ENCODE measurements at places on chromosomes 16 and 17. TPM values are rescaled to one million over a fixed set of nuclear protein-coding genes. Genes with fewer than 3 reads are reported as not detected.

DNA sequence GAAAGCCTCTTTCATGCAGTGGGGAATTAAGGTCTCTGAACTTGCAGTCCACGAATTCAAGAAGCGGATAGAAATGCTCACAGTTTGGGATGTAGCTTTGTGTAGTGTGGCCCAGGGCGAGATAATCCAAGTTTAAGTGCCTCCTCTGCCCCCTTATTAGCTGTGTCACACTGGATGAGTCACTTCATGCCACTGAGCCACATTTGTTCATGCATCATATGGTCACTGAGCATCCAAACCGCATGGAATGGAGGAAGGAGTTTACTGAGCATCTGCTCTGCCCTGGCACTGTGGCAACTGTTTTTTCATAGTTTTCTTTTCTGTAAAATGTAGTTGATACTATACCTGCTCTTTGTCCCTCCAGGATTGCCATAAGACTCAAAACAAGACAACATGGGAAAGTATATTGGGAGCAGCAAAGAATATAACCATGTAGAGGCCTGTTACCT, 15.1 kb upstream of the DHX8 start:
- DNase-seq, result no peak

DNA sequence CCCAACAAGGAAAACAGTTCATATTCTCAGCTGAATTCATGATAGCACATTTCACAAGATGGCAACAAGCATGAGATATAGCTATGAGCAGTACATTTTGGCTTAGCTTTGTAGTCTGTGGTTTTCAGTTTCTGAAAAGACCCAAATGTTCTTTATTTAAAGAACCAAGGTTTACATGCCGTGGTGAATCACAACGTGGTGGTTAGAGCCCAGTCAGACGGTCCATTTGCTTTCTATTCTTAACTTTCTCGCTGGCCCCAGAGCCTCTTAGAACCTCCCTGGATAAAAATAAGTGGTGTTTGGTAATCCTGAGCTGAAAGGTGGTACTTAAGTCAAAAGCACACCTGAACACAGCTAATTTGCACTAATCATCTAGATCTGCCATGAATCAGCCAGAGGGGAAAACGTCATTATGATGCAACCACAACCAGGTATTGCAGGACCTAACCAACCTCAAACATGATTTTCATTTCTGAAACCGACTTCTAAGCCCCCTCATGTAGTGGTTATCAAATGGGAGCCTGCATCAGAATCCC, 18.6 kb upstream of the HAPSTR1 start:
- no peak for DNase-seq

DNA sequence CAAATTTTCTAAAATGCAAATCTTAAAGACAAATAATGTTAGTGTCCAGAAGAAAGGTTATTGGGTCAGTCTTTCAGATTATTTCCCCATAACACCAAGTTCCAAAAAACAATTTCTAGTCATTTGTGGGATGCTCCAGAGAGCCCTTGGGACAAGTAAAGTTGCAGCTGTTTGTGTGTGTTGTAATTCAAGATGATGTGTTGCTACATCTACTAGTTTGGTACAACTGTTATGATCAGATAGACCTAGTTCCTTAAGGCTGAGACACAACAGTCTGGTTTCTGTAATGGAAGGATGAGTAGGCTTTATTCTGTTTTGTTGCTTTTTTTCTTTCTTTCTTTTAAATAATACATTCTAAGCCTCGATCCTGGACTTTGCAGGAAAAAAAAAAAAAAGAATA, 41.9 kb downstream of the PIGL start:
- peak; percentile 32 for DNase-seq

DNA sequence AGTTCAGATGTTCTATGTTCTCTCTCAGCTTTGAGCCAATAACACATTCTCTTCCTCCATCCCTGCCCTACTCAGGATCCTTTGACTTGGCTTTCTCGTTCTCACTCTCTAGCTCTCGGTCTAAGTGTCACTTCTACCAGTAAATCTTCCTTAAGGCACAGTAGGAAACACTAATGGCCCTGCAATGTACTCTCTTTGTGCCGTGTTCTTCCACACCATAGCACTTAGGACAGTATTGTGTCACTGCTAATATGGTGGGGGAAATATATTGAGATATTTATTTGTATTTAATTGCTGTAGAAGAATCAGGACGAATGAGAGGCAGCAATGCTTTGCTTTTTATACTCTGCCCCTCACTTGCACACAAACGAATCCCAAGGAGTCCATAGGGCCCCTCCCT, 493.1 kb downstream of the SHISA9 start:
- no peak for DNase-seq

DNA sequence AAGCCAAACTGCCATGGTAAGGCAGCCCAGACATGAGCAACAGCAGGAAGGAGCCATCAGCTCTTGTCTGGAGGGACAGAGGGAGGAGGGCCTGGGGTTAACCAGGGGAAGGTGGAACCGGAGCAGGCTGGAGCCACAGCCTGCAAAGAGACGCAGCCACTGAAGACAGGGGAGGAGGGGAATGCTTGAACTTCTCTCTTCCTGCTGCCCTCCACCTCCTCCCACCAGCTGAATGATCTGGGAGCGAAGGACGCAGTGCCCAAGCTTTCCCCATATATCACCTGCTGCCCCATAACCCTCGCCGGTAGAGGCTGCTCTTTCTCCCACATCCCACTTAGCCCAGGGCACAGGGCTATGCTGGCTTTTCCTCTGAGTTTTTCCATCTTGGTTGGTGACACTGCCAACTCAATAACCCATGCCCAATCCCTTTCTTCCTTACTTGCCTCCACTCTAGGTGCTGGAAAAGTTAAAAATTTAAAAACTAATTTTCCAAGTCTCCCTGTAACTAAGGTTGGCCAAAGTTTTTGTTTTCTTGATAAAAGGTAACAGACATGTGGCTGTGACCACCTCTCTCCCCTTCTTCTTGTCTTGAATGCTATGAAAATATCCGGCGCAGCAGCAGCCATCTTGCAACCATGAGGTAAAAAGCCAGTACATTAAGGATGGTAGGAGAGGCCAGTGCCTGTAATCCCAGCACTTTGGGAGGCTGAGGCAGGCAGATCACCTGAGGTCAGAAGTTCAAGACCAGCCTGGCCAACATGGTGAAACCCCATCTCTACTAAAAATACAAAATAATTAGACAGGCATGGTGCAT, 21.8 kb upstream of the CACNG4 start:
- no peak for DNase-seq

SLC16A6 gene
- polyA plus RNA-seq, result 0.57 TPM

MRPL58 gene
- 24.0 TPM for polyA plus RNA-seq

Measured in forelimb muscle (tissue), 1 donor.